ENCODE measurements at places on chromosomes 7 and 10.
A peak's percentile ranks its signal among the peaks of the same experiment; 100 is the strongest.

GRCh38 chr7:97016381-97017191, 8.0 kb downstream of the DLX5 start:
- no peak for DNase-seq

- no peak for DNase-seq
Measured at GRCh38 chr10:32939296-32940111, 18.5 kb downstream of the ITGB1 start.

DNA sequence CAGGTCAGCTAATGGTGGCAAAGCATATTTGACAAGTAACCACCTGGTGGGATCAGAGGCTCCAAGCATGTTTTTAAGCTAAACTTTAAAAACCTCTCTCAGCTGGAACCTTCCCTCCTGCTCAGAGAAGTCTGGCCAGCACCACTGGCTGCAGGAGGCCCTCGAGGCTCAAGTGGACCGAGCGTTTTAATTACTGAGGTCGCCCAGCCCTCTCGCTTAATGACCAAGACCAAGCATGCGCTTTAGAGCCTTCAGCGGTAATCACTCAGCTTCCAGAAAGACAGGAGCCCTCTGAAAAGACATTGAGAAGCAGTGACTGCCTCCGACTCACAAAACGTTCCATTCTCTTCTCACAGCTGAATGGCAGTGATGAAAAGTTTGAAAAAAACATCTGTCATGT, 383.4 kb upstream of the ADARB2 start:
- DNase-seq: no peak

DNA sequence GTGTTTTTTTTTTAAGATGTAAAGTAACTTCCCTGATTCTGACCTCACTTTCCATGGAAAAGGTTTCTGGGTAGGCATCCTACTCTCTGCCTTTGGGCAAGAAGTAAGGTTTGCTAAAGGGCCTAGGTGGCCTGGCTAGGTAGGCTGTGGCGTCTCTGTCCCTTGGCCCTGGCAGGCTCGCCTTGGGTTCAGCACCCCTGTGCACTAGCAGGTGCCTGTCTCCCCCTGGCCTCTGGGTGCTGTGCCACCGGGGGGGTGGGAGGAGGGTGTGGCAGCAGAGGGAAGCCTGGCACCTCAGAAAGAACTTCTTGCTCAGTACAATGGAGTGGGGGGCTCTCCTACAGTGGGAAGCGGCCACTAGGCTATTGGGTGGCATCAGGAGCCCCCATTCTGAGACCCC, 14.0 kb downstream of the TECPR1 start:
- no peak for DNase-seq

GRCh38 chr10:87519582-87519981, 14.9 kb downstream of the MINPP1 start:
- no peak for DNase-seq

DNA sequence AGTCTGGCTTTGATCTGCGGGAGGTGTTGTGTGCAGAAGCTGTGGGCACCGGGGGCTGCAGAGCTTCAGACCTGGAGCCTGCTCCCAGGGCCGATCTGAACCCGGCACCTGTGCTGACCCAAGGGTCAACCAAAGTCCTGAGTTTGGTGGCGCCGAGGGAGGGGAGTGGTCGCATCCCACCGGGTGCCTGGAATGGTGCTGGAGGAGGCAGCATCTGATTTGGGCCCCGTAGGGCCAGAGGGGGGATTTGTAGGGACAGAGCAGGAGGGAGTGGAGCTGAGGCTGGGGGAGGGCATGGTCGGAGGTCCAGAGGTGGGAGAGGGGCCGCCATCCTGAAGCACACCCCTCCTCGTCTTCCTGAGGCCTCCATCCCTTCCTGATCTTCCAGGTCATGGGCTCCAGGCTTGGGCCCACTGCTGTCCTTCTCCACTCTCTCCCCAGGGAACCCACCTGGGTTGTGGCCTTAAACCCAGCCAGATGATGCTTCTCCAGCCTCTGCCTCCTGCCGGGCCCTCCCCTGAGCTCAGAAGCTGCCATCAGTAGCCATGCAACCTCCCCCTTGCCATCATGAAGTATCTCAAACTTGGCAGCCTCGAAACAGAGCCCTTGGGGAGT, 112.9 kb downstream of the LHPP start:
- DNase-seq: no peak

- DNase-seq: no peak
Measured at GRCh38 chr7:50851891-50852290, 69.2 kb upstream of the GRB10 start.

- DNase-seq: no peak
Measured at GRCh38 chr10:114729103-114729659, 71.1 kb upstream of the ABLIM1 start.

DNA sequence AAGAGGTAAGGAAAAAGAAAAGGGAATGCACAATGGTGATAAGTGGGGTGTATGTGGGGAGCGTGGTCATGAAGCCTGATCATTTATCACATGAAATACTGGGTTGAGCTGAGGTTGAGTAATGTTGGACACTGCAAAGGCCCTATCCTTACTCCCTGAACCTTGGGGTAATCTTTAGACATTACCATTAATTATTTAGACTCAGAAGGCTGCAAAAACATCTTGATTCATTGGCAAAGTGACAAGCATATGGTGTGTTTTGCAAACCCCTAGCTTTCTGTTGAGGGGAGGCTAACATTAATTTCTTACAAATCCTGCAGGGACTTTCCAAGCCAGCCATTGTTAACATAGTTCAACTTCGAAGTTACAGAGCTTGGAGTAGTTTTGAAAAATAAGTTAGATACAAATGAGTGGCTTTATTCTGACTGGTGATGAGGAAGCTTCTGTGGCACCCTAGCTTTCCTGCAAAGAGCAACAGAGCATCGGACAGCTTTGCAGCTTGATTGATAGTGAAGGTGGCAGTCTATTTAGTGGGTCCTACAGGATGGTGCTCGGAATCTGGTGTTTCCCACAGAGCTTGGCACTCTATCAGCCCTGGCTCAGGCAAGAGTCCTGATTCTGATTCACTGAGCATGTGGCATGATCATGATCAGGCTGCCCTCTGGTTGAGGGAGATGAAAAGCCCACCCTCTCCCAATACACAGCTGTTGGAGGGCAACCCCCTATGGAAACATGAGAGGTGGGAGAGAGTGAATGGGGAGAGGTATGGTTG, 153.7 kb upstream of the NPVF start:
- no peak for DNase-seq

DNA sequence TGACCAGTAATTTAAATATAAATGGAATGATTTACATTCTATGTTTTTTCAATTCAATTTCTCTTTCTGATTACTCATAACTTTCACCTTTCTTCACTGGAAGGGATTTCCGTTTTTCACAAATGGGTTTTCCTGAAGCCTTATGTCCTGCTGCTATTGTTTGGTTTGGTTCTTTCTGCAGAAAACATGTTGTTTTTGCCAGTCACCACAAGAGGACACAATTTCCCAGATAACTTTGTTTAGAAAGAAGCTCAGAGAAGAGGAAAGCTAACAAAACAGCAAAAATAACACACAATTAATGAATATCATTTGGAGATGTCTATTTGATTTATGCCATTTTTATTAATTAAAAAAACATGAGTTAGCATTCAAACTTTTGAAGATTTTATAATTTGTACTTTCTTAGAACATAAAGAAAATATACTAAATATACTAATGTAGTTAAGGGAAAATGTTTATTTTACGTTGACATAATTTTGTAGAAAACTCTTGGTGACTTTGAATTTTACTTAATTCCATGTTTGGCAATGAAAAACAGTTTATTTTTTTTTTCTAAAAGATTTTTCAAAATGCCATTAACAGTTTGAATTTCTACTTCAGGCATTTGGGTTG, 4.6 kb upstream of the TWIST1 start:
- DNase-seq: no peak

GRCh38 chr7:133650487-133651300, 397.8 kb downstream of the EXOC4 start:
- DNase-seq: no peak

DNA sequence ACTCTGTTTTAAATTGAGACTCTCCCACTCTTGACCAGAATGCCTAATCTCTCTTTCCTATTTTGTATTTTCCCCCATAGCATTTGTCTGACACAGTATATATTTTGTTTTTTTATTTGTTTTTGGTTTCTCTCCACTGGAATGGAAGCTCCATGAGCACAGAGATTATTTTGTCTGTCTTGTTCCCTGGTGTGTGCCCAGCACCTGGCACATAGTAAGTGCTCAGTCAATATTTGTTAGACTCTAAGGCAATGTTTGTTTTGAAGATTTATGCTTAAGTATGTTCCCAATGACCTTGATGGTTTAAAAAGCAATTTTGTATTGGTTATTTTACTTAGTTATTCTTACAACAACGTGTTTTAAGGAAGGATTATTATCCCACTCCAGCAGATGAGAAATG, 201.8 kb downstream of the DYNC1I1 start:
- DNase-seq: no peak

GRCh38 chr10:130218936-130219335, 82.7 kb downstream of the GLRX3 start:
- no peak for DNase-seq

DNA sequence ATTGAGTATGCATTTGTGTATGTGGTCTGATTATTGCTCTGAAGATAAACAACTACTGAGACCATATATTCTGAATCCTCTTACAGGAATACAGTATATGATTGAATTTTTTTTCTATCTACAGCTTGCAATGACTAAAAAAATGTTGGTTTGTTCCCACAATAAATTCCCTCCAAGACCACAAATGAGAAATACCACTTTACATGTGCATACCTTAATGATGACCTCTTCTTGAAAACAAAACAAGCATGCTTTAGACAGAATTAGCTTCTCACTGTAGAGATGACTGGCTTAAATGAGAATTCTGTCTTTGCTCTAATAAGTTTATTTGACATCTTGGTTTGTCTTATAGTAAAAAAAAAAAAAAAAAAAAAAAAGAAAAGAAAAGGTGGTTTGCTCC, 241.5 kb downstream of the PCDH15 start:
- no peak for DNase-seq

DNA sequence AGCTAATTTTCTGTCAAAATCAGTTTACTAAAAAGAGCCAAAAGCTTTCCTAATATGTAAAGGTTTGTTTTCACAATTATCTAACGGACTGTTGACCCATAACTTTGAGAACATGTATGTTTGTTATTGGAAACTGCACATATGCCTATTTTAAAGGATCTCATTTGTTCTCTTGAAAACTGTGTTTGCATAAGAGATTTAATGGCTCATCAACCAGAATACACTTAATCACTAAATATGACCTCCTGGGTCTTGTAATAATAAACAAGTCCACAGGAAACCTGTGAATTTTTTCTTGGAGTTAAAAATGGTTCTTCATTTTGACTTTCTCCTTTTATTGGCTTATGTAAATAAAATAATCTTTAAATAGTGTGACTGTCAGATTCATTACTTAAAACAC, 48.3 kb upstream of the STEAP1B start:
- no peak for DNase-seq

GRCh38 chr7:91325726-91326125, 61.5 kb downstream of the FZD1 start:
- no peak for DNase-seq

DNA sequence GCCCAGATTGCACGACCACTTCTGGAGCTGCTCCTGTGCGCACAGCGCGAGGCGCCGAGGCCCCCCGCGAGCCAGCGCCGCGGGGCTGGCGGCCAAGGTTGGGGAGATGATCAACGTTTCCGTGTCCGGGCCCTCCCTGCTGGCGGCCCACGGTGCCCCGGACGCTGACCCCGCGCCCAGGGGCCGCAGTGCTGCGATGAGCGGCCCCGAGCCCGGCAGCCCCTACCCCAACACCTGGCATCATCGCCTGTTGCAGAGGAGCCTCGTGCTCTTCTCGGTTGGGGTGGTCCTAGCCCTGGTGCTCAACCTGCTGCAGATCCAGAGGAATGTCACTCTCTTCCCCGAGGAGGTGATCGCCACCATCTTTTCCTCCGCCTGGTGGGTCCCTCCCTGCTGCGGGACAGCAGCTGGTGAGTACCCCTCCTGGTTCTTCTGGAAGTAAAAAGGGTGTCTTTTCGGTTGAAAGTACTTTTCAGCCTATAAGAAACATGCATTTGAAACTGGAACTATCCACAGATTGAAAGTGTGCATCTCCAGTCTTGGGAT, 683 bp downstream of the INSIG1 start:
- DNase-seq: no peak

- no peak for DNase-seq
Measured at GRCh38 chr10:47143473-47143872, 156.5 kb upstream of the GDF10 start.

- no peak for DNase-seq
Measured at GRCh38 chr7:90320801-90321494, at the start of gene FAM237B. TSS of gene FAM237B (minus strand) at chr7:90321304. CDS start at chr7:90319748, 1,556 bp downstream.

GRCh38 chr7:47407136-47407535, 174.8 kb downstream of the TNS3 start:
- no peak for DNase-seq

- DNase-seq: no peak
Measured at GRCh38 chr10:43383204-43383971, 12.0 kb downstream of the FXYD4 start.

- peak; percentile 8 for DNase-seq
Measured at GRCh38 chr10:103895411-103896186, 22.4 kb downstream of the STN1 start.

All from GOT3 (cell line).